ENCODE measurements at places on chromosomes 3 and 15.
A peak's percentile ranks its signal among the peaks of the same experiment; 100 is the strongest.

DNA sequence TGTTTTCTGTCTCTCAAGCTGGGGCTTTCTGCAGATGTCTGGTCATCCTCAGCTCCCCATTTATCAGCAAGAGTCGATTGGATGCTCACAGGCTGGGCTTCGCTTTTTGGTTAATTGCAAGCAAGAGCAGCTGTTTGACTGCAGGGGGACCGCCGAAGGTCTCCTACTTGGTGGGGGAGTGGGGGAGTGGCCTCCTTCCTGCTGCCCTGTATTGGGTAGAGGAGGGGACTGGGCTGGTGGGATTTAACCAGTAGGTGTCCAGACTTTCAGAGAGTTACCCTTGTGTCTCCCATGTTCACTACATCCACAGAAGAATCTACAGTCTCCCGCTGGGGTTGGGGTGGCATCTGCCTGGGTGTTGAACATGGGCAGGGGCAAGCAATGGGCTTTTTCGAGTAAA, 78.7 kb downstream of the PLXNA1 start:
- DNase-seq = no peak

GRCh38 chr3:4928277-4928789, 50.9 kb upstream of the BHLHE40 start:
- DNase-seq = no peak

DNA sequence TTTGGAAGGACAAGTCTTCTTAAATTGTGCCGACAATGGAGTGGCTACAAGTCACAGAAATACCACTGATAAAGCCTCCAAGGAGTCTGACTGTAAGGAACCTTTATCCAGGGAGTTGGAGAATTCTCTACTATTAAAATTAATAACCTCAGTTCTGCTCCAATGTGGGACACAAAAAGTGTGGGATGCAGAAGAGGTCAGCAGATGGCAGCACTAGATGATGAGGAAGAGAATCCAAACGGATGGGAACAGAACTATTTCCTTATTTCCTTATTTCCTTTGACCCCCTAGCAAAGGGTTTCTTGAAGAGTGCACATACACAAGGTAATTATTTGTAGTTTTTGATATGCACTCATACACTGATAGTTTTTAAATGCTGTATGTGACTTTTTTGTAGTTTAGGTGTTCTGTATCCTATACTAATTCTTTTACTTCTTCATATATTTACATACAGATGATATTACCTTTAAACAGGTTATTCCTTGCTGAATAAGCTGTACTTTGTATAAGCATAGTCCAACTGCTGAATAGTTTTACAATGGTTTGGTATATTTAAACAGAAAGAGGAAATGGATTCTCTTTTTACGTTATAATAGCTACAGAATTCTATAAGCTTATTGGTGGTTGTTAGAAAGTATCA, 25.6 kb upstream of the NLGN1 start:
- DNase-seq = peak; percentile 22

DNA sequence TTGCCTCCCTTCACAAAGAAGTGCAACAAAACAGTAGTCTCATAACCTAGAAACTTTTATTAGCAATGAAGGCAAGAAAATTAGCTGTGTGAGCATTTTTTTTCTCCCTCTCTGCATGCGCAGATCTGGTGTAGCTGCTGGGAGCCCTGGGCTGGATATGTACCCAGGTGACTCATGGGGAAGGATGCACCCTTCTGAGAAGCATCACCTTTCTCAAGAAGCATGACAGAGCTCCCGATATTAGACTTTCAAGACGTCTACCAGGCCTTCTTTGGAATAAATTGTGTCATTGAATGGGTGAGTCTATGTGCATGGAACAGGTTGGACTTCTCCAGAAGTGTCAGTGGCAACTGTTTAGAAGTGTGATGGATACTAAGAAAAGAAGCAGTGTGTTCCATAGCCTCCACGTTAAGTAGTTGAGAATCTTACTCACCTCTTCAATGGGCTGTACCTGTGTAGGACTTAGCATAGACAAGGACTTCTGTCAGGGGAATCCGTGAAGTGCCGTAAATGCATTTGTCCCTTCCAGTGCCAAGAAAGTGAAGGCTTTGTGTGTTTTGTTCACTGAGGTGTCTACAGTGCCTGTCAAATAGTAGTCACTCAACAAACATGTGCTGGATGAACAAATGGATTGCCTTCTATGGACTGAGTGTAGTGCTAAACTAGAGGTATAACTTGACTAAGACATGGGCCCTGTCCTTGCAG, 47.7 kb upstream of the RASGRP1 start:
- no peak for DNase-seq

DNA sequence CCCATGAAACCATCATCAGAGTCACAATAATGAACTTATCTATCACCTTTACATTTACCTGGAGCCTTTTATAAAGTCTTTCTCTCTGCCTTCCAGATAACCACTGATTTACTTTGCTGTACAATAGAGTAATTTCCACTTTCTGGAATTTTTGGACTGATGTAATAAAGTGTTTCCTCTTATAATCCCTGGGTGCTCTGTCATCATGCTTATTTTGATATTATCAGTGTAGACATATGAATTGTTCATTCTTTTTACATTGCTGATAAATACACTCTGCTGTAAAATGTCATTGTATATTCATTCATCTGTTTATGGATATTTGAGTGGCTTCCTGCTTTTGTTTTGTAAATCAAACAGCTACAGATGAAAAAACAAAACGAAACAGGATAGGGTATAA, 27.0 kb upstream of the IREB2 start:
- no peak for DNase-seq

All from hematopoietic multipotent progenitor cell treated with erythropoietin and hydrocortisone succinate and interleukin-3 and kit ligand, for 8 days (in vitro differentiated cells).